Psoas muscle (tissue), 8 donors: ENCODE measurements at places on chromosomes 1 and 21. TPM values are rescaled to one million over a fixed set of nuclear protein-coding genes. Genes with fewer than 3 reads are reported as not detected.

DNA sequence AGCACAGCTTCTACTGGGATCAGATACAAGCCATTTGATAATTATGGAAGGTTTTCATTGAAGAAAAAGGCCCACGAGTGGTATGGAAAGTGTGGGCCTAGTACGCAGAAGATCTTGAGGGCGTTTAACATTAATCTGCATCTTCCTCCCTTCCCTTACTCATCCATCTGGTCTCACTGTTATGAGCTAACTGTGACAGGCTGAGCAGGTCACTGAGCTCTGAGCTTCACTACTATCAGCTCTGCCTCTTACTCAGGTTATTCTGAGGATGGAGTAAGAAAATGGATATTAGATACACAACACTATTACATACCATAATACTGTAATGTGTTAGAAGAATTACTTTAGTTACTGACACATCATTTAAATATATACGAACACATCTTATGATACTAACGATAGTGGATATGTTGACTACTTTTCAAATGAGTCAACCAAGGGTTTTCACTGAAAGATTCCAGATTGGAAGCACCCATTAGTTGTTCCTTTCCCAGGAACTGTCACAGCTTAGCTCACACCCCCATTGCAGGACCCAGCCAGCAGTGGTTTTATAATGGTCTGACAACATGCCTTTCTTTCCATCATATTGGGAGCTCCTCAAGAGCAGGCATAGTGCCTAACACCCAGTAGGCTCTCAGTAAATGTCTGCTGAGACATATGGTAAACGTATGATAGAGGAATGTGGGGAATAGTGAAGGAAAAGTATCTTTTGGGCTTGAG lies 97.8 kb upstream of the C8B start:
- DNase-seq = no peak

- no peak for DNase-seq
These were observed 4.4 kb downstream of the RCSD1 start for GRCh38 chr1:167634435-167634834.

DNA sequence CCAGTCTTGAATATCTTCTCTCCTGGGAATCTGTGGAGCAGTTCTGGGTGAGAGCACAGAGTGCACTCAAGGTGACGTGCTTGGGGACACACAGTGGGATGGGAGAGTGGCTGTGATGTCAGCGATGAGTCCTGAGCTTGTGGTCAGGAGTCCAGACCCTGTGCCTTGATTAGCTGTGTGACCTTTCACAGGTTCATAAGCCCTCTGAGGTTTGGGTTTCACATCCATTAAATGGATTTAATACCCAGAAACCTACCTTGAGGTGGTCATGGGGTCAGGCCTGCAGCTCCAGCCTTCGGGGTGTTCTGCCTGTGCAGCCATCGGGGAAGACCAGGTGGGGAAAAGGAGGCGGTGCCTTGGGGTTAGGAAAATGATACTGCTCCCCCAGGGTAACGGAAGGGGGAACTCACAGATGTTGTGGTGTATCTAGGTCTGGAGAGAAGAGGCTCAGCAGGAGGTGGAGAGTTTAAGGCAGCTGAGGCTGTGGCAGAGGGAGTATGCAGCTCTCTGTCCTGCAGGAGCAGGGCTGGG lies 38.5 kb upstream of the ETV3 start:
- DNase-seq = no peak

DNA sequence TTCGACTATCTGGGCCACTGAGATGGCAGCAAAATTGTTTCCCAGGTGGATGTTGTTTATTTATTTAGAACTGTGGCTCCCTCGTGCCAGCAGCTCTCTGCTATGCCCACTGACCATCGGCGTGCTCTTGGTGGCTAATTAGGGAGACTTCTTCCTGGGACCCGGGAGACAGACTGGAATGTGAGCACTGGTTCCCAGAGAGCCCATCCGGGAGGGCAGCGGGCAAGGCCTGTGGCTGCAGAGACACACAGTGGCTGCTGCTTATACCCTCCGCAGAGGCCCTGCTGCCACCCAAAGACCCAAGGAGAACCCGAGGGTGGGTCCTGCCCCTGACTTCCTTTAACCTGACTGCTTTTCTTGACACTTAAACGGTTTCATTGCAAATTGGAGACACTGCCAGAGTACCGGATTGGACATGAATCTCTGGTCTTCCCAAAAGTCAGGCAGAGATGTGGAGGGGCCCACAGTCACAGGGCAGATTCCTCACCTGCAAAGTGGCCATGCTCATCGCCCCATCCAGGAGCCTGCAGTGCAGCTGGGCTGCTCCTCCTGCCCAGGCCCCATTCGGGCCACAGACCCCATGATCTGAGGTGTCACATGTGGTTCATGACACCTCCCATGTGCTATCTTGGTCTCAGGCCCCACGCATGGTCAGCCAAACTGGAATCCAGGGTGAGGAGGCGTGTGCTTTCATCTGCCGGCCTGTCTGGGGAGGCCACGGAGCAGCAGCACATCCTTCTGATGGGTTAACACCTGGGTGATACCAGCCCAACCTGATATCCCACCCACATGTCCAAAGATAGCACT lies 5.7 kb upstream of the MATN1 start:
- no peak for DNase-seq

DNA sequence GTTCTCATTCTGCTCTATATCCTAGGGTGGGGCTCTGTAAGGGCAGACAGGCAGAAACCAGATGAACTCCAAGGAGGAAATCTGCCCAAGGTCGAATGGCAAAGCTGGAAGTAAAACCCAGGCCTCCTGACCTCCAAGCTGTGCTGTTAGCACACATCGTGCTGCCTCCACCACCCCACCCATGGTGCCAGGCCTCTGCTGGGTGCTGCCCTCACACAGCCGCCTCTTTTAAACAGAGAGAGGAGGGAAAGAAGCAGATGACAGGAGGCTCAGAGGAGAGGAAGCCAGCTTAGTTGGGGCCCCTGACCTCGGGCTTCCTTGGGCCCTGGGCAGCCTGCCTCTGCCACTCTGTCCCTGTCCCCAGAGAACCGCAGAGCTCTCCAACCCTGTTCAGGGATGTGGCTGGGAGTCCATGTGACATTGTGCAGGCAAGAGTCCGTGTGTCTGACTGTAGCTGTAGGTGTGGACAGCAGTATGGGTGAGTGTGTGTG lies 1.1 kb downstream of the SYNC start:
- peak; percentile 72 for DNase-seq

GRCh38 chr1:176820391-176821031 lies 344.0 kb downstream of the ASTN1 start:
- DNase-seq = no peak

DNA sequence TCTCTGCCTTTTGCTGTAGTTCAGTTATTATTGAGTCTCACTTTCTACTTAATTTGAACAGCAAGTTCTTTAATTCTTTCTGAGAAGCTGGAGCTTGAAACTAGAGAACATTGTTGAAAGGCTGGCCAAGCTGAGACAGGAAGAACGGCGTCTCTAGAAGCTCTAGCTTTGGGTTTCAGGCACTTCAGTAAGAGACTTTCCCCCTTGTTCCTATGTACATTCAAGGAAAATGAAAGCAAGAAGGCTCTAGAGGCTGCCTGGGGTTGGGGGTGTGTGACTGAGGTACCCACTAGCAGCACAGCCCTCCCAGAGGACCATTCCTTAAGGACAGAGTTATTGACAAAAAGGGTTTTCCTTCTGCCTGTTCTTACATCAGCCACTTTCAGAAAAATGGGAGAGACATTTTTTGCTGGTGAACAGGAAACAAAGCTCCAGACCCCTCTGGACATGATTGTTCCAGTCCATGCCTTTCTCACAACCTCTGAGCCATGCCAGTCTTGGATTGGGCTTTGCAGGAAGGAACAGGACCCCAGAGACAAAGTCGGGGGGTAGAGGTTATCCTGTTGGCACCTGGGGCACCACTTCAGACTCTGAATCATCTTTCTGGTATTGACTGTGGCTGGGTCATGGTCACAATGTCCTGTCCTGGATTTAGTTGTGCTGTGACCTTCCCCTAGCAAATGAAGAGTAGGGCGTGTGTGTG lies 63.1 kb downstream of the LAMC2 start:
- DNase-seq = no peak

DNA sequence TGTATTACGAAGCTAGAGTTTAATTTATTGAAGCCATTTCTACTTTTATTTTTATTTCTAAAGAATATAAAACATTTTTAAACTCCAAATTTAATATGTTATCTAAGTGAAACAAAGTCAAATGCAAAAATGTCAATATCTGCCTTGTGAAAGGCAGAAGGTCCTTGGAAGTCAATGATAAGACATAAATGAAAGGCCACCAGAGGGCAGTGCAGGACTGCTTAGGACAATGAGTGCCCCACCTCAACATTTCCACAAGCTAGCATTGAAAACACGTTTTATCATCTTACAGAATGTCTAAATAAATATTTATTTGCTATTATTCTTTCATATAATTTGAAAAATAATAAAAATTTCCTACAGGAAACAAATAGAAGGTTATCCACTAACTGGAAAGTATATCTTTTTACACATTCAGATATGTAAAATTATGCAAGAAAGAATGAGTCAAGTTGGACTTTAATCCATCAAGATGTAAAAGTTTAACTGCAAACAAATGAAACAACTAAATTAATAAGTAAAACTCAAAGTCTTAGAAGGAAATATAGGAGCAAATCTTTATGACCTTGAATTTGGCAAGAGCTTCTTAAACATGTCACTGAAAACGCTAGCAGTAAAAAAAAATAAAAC lies 140.1 kb upstream of the FMN2 start:
- no peak for DNase-seq

DNA sequence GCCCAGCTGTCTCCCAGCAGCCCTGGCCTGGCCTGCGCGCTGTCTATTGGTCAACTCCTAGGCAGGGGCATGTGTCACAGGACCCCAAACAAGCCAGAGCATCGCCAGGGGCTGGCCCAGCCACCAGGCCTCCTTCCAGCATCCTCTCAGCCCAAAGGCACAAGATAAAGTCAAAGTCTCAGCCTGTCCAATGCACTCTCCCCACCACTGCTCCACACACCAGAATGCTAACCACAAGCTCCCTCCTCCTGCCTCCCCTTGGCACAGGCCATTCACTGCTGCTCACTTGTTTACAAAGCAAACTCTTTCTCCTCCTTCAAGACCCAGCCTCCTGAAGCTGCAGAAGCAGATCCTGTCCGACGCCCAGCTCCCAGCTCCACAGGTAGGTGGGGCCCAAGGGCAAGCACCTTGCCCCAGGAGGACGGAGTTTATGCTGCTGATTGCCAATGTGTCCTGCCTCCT lies 133.4 kb downstream of the DMRTB1 start:
- DNase-seq = no peak

DNA sequence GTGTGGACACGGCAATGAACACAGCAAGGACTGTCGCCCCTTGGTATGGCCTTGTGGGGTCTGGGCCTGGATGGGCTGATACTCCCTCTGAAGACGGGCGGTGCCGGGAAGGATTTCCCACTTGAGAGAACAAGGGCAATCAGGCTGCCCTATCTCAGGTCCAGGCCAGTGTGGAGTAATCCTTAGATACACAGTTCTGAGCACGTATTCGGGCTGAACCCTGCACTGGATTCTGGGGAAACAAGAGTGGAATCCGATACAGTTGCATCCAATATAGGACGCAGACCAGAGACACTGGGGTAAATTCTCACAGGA lies 177.7 kb downstream of the TRABD2B start:
- peak; percentile 15 for DNase-seq

DNA sequence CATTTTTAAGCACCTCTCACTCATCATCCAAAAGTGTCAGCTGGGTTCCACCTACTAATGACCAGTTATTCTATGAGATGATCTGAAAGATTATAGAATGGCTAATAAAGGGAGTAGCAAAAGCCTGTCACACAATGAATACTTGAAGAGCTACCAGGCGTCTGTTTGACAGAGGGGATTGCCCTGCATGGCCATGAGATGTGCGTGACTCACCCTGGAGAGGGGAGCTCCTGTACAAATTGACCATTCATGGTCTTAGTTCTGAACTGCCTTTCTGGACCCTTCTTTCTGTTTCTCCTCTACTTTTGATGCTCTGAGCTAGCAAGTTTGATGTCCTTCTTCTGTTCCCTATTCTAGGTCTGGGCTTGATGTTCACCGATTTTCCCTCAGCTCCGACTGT lies 85.2 kb upstream of the ABCD3 start:
- no peak for DNase-seq

GRCh38 chr1:97366984-97367383 lies 553.9 kb downstream of the DPYD start:
- DNase-seq = no peak

- peak; percentile 57 for DNase-seq
These were observed 17.9 kb downstream of the SLC9A1 start for GRCh38 chr1:27136998-27137542.

DNA sequence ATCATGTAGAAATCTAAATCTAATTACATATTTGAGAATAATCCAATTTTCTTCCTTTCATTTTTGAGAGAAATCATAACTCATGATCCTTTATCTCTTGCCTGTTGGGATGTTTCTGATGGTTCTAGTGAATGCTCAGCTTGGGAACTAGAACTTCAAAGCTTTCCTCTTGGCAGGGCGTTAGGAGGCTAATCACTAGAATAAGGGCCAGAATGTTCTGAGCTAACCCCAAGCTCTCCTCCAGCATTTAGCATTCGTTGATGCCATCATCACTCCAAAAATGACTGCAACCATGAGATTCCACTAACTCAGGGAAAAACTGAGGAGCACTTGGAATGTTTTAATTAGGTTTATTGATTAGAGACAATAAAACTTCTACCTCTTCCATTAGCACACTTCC lies 93.9 kb upstream of the DPT start:
- no peak for DNase-seq

DNA sequence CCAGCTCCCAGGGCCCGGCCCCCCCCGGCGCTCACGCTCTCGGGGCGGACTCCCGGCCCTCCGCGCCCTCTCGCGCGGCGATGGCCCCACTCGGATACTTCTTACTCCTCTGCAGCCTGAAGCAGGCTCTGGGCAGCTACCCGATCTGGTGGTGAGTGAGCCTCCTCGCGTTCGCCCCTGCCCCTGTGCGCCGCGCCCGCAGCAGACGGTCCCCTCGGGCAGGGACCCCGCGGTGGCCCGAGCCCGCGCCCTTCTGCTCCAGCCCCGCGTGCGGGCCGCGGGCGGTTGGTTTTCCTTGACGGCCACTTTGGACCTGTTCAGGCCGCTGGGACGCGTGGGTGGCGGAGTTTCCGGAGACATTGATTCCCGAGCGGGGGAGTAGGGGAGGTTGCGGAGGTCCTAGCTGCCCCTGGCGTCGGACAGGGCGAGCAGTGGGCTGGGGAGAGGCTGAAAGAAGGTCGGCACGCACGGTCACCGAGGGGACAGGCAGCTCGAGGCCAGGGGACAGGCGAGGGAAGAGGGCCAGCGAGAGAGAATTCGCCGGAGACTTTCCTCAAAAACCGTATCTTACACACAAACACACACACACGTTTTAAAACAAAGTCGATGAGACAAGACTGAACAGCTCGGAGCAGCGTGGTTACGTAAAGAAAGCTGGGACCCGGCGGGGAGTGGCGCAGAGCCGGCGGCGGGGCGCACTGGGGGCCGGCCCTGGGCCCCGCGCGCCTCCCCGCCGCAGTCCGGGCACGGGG lies 427 bp downstream of the WNT3A start:
- DNase-seq = no peak

Gene HORMAD1
- 0.48 TPM for total RNA-seq

Gene ZMYND12
- 0.76 TPM for total RNA-seq

Gene FASLG
- total RNA-seq = not detected

Gene PLA2G5
- total RNA-seq = 1.1 TPM

Gene CRYAA
- not detected for total RNA-seq

Gene C1orf105
- not detected for total RNA-seq

Gene S100A7A
- total RNA-seq = not detected

Gene IVL
- not detected for total RNA-seq

Gene LPAR3
- total RNA-seq = not detected

Gene C1orf141
- not detected for total RNA-seq

Gene C1orf94
- total RNA-seq = not detected

Gene ICOSLG
- 0.69 TPM for total RNA-seq

Gene FCN3
- total RNA-seq = 3.4 TPM

Gene PGLYRP4
- total RNA-seq = not detected

Gene PDZK1IP1
- total RNA-seq = 0.81 TPM

Gene DISC1
- 2.6 TPM for total RNA-seq

Gene SPTA1
- total RNA-seq = not detected
